ENCODE measurements at places on chromosomes 16 and 17.

DNA sequence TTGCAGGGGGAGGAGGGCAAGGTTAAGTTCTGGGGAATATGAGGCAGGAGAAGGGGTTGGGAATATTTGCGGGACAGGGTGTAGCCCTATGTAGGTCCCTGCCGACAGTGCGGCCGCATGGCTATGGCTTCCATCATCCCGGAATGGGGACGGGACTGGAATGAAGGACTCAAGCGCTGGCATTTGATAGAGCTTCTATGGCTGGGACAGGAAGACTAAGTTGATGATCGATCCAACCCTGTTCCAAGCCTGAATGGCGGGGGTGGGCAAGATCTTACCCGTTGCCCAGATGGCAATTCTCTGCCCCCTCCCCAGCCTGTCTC lies 47.1 kb downstream of the SRCIN1 start:
- DNase-seq, result no peak

GRCh38 chr16:79171504-79171903 lies 429.0 kb downstream of the MAF start:
- DNase-seq, result no peak

DNA sequence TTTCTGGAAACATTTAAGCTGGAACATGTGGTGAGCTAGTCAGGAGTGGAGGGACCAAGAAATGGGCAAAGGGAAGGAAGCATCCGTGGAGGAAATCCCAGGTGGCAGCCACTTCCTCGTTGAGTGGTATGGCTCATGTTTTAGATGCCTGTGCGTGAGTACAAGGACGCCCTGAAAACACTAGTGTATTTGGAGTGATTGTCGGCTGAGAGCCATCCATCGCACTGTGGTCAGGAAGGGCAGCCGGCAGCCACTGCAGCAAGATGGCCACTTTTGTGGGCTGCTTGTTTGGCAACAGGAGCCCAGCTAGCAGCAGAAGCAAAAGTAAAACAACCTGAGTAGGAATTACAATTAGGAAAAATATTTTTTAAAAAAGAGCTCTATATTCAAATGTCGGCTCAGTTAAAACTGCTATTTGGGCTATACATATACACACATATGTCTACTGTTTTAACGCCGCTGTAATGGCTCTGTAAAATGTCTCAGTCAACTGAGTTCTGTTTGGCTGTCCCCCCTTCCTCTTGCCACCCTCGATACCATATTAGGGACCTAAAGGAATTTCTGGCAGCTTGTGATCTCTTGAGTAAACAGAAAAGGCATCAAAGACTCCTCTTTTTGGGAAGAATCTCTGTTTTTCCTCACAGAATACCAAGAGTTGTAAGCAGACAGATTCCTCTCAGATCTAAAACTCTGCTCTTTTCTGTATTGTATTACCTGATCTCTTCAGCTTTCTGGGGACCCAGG lies 39.2 kb downstream of the BRD7 start:
- DNase-seq, result no peak

GRCh38 chr16:30805056-30805369 lies 18.0 kb upstream of the ZNF629 start:
- no peak for DNase-seq

- DNase-seq, result no peak
Observed at GRCh38 chr17:81923302-81924260, 4.0 kb downstream of the MAFG start.

- DNase-seq, result no peak
Observed at GRCh38 chr17:77365584-77366186, 224.9 kb downstream of the SEC14L1 start.

DNA sequence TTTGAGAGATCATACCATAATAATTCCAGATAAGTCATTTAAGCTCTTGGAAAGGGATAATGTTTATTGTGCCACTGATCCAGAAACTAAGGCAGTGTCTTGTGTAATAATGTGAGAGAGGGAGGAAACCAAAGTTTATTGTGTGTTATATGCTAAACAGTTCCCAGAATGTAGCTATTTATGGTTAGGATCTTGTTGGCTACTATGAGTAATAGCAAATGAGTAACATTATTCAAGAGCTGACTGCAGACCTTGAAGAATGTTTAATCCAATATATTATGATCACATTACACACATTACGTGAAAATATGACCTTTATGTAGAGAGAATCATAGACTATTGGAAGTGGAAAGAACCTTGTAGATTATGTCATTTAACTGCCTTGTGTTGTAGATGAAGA lies 139.5 kb downstream of the BCAS3 start:
- DNase-seq, result no peak

DNA sequence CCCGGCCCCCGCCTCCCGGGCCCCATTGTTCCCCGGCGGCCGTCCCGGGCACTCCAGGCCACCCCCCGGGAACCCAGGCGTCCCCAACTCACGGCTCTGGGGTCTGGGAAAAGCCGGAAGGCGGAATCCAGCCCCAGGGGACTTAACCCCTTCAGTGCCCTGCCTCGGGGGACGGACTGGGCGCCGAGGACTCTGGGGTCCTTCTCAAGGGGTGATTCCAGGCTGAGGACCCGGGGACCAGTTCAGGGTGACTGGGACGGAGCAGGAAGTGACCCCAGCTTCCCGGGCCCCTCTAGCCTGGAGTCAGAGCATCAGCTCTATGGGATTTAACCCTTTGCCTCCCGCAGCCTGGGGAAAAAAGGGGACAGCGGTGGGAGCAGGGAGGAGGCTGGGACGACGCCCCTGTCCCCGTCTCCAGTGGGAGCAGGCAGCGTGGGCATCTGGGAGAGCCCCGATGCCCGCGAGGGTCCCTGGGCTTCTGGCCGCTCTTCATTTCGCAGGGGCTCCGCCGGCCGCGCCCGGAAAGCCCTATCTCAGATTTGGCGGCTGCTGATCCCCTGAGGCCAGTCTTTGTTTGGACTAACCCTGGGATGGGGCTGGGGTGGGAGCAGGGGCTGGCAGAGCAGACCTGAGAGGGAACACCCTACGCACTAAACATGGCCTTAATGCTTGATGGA lies at the start of gene ZNF629:
Gene ZNF629 (minus strand): TSS at position 270 of the 677 bp plus-strand sequence. CDS start 2,723 bp downstream, outside the sequence.
- no peak for DNase-seq

GRCh38 chr17:70205401-70205800 lies 36.1 kb downstream of the KCNJ2 start:
- DNase-seq, result no peak

DNA sequence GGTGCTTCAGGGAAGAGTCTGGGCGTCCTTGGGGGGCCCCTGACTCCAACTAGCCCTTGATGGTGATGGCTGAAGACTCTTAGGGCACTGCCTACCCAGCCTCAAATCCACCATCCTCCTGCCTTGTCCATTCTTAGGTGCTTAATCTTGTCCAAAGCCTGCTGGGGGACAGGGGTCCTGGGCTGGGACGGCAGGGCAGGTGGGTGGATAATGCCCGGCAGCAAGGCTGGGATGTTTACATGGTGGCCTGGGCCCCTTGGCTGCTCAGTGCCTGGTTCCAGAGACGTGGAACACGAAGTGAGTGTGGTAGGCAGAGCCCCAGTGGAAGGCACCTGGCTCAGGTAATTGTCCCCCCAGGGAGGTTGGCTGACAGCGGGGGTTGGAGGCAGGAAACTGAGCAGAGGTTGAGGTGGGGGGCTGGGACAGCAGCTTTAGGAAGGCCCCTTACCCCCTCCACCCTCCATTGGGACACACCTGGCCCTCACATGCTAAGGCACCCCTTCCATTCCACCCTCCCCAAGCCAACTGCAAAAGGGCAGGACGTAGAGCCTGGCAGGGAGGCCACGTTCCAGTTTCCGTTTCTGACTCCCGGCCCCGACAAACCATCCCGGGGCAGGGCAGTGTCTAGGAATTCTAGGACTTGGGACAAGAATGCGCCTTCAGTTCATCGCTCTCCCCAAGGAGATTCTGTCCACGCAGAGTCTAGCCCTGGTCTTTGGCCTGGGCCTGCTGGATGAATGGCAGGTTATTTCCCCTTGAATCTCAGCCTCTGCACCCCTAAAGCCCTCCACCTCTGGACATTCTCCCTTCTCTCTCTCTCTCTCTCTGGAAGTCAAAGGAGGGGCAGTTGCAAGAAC lies 1.9 kb downstream of the FOXJ1 start:
- no peak for DNase-seq

DNA sequence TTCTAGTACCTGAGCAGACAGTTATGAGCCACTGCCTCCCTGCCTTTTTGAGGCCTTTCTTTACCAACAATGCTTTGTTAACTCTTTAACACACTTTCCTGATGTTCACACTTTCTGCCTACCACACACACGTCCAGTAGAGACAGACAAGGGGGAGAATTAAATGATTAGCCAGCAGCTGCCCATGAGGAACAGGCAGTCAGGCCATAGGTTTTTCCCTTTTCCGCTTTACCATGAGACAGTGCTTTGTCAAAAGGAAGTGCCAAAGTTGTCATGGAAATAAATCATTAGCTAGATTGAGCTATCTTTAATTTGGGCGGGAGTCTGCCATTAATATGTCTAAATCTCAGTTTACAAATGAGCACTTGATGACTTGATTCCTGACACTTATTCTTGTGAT lies 102.1 kb downstream of the PITPNC1 start:
- no peak for DNase-seq

DNA sequence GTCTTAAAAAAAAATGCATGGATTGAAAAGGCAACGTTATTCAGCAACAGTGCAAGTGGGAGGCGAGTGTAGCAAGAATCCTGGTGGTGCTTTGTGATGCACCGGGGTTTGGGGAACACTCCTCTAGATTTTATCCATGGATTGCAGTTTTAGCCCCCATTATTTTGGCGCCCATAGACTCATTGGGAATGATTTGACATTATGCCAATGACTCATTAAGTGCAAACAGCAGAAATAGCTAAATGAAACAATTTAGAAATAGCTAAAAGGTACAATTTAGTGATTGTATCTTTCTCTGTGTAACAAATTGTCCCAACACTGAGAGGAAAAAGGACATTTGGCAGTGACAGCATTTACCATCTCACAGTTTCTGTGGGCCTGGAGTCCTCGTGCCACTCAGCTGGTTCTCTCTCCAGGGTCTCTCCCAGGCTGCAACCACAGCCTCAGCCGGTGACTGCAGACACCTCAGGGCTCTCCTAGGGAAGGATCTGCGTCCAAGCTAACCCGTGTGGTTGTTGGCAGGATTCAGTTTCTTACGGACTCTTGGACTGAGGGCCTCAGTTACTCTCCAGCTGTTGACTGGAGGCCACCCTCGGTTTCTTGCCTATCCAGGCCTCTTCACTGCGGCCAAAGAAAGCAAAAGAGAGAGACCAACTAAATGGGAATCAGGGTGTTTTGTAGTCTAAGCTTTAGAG lies 398.7 kb downstream of the SNX29 start:
- no peak for DNase-seq

- DNase-seq, result no peak
Observed at GRCh38 chr17:76527430-76528111, 9.9 kb downstream of the CYGB start.

DNA sequence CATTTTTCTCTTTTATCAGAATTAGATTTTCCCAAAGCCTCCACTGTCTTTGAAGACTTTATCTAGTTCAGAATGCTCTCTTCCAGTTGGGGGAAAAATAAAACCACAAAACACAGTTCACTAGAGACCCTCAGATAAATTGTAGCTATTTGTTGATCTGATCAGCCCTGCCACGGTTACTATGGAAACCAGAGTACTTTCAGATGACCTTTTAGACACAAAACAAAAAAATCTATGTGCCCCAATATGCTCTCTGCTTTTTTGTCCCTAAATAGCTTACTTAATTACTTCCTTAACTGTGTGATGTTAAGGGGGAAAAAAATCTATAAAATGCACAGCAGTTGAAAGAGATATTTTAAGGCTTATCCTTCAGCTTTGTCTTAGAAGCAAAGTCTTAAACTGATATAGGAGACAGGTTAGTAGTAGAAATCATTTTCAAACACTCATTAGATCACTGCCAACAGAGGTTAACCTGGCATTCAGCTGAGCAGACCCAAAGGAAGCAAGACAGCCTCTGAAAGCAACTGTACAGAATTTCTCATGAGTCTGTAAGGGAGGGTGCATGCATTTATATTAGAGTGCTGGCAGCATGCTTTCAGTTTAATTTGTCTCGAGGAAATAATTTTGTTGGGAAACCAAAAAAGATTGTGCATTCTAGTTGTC lies 129.9 kb upstream of the CACNG5 start:
- no peak for DNase-seq

DNA sequence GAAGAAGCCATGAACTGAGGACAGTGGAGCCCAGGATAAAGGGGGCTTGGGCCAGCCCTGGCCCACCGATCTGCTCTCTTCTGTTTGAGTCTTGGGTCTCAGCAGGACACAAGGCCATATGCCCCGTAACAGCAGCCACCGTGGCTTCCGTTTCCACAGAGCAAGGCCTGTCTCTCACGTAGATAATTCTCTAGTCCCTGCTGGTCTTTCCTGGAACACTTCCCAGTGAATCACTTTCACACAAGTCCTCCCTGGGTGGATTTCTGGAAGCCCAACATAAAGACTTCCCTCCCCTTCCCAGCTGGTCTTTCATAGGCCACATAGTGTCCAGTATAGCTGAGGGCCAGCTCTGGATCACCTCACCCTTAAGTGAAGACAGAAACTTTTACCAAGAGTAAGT lies 19.9 kb upstream of the C16orf78 start:
- DNase-seq, result no peak

- no peak for DNase-seq
Observed at GRCh38 chr17:30332057-30332542, 1.8 kb downstream of the TMIGD1 start.

GRCh38 chr17:14935139-14935841 lies 329.8 kb downstream of the PMP22 start:
- no peak for DNase-seq

DNA sequence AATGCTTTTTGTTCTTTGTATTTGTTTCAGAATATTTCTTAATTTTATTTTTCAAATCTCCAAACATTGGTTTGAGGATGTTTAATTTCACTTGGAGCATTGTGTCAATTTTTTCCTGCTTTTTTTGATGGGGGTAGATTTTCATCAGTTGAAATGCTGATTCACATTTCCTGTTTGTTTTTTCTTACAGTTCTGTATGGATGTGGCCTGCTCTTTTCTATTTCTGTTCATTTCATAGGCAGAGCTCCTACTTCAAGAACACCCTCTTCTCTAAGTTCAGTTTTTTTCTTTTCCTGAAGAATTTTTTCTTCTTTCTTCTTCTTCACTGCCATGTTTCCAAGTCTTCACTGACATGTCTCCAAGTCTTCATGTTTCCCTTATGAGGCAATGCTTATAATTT lies 8.8 kb downstream of the MBTD1 start:
- no peak for DNase-seq

- no peak for DNase-seq
Observed at GRCh38 chr17:60256174-60256573, 106.4 kb downstream of the CA4 start.

DNA sequence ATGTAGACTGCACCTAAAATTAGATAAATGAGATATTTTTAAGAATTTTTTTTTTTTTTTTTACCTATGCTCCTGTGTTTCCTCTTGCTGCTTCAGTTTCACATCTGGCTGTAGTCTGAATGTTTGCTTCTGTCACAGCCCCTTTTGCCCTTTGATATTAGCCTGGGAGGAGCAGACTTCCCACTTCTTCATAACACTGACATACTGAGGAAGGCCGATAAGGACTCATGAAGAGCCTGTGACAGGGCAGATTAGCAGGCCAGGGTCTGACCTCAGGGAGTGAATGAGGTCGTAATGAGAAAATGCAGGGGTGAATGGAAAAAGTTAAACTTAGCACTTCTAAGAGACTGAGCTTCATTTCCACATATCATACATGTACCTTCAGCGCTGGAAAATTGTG lies at the start of gene SLFN14:
Gene SLFN14 (minus strand): TSS at position 117 of the 400 bp plus-strand sequence. CDS start 2,757 bp downstream, outside the sequence.
- DNase-seq, result no peak

- no peak for DNase-seq
Observed at GRCh38 chr17:42537156-42537805, 1.2 kb downstream of the NAGLU start.
